ENCODE measurements at places on chromosomes 3 and 15.

DNA sequence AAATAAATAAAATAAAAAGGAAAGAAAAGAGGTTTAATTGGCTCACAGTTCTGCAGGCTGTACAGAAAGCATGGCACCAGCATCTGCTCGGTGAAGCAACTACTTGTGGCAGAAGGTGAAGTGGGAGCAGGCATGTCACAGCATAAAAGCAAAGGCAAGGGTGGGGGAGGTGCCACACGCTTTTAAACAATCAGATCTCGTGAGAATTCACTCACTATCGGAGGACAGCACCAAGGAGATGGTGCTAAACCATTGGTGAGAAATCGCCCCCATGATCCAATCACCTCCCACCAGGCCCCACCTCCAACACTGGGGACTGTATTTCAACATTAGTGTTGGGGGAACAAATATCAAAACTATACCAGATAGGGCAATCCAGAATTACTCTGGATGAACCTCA is 15.3 kb downstream of the SCG3 start:
- DNase-seq = no peak

DNA sequence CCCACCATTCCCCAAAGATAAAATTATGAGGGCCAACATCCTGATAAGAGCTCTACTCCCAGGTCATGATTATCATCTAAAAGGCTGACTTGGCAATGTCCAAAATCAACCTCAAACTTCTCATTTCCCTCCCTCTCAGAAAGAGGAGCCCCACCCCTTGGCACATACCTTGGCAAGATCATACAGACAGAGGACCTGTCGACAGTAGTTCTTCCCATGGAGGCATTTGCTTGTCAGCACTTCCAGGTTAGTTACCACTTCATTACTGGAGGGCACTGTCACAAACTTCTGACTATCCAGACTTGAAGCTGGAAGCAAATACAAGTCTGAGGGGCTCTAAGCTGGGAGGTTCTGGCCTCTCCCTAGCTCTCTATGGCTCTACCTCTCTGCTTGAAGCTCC is 37.8 kb downstream of the EIF3J start:
- no peak for DNase-seq

DNA sequence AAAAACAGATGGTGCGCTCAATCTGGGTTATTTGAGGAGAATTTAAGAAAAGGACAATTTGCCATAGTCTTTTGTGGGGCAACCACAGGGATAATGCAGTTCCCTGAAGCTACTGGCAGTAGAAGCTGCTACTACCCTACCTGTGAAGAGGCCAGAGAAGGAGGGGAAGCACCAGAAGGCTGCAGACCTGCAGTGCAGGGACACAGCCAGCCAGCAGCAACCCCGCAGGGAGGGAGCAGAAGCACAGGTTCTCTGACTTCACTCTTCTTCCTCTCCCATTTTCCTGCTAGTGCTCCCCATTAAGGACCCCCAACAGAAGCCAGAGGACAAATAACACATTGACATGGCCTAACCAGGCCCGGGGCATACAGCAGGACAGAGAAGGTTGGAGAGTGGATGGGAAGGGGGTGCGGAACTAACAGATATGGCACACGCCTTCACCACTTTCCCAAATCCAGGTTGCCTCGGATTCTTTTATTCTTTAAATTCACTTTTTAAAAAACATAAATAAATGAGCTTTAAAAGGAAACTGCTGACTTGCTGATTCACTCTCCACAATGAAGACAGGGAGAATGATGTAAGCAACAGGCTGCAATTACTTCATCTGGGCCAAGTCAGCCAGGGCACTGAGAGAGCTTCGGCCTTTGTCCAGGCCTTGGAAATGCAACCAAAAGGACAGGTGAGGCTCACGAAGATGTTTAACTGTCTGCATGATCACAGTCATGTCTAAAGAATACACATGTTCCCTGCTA is 30.1 kb downstream of the POPDC2 start:
- DNase-seq = no peak

- DNase-seq = no peak
These were observed 364.5 kb upstream of the EPHA3 start for GRCh38 chr3:88742674-88743507.

- DNase-seq = no peak
These were observed 1051.8 kb upstream of the CFAP20DC start for GRCh38 chr3:60101621-60102020.

DNA sequence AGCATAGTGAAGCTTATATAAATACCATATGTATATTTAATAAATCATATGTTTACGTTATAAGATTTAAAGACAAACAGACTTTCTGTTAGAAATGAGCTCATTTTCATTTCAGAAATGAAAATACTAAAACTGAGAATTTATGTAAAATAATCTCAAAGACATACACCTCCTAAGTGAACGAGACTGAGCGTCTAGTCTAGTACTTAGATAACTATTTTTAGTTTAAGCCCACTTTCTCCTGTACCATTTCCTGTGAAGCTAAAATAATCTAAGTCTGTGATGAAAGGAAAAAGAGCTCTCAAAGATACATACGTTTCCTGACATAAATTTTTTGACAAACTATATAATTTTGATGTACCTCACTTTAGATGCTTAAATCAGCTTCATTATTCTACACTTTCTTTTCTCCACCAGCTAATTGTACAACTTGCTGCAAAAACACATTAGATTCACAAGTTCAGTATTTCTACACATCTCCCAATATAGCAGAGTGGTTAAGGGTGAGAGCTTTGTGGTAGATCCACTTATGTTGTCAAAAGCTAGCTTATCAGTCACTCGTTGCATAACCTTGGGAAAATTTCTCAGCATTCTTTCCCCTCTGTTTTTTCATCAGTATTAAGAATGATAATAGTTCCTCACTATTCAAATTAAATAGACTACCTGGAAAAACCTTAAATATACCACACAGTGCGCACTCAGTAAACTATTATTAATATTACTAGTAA is 703.0 kb downstream of the PLOD2 start:
- no peak for DNase-seq

- no peak for DNase-seq
These were observed 93.8 kb downstream of the DNASE1L3 start for GRCh38 chr3:58116985-58117384.

GRCh38 chr3:57943525-57944495 is 64.4 kb upstream of the FLNB start:
- DNase-seq = no peak

GRCh38 chr3:116877968-116878367 is 168.4 kb downstream of the TUSC7 start:
- DNase-seq = no peak

DNA sequence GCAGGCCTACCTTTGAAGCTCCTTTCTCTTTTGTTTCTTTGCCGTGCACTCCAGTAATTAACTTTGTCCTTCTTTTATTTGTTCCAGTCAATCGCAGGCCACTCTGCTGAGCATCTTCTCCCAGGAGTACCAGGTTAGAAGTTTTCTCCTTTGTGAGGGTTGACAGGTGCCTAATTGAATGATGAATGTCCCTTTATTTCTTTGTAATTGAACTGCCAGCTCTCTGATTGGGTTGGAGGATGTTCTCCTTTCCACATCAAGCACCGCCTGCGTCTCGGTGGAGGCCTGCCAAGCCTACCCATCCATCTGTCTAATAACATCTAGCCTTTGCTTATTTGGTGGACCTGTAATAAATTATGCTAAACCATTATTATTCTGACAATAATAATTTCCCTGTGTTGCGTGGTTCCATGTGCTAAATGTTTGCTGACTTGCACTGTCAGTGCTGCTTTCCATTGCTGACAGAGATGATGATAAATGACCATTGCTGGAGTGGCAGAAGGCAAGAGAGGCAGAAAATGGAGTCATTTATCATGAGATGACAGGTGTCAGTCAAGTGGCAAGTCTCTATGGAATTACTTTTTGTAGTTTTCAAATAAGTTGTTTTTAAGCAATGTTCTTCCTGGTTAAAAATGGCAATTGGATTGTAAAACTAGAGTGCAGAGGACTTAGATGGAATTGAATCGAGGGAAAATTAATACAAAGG is 64.9 kb downstream of the CDIN1 start:
- no peak for DNase-seq

DNA sequence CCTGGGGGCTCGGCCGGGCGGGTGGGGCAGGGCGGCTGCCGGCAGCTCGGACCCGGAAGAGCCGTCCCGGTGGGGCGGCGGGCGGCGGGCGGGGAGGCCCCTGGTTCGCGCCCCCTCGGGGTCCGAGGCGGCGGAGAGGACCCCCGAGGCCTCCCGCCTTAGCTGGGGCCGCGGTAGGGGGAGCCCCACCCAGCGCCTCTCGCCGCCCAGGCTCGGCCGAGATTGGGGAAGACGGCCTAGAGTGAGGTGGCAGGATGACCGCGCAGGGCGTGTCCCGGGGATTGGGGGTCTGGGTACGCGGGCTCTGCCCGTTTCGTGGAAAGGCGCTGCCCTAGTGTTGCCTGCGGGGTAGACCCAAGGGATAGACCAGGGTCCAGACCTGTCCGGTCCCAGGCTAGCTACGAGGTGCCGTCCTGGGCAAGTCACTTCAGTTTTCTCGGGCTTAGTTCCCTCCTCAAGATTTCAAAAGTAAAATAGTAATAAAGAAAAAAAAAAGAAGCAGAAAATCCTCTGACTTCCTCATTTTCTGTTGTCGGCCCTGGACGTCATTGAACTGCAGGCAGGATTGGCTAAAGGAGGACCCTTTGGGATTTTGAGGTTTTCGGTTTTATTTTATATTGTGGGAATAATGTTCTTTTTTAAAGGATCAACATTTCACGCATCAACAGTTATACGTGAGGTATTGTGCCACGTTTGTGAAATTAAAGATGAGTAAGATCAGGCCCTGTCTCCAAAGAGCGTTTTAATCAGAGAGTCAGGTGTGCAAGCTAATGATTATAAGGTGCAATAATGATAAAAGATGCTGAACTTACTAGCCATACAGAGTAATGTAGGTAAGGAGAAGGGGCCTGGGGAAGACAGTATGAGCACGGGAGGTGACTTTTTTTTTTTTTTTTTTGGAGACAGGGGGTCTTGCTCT is 679 bp downstream of the IQGAP1 start:
- DNase-seq = peak; percentile 64

GRCh38 chr3:65748326-65748725 is 290.4 kb downstream of the MAGI1 start:
- no peak for DNase-seq

GRCh38 chr3:171677706-171678105 is 132.6 kb downstream of the PLD1 start:
- DNase-seq = no peak

GRCh38 chr3:157220883-157221282 is 60.9 kb upstream of the CCNL1 start:
- no peak for DNase-seq

- DNase-seq = no peak
These were observed 207.7 kb upstream of the TRIM42 start for GRCh38 chr3:140470211-140470610.

DNA sequence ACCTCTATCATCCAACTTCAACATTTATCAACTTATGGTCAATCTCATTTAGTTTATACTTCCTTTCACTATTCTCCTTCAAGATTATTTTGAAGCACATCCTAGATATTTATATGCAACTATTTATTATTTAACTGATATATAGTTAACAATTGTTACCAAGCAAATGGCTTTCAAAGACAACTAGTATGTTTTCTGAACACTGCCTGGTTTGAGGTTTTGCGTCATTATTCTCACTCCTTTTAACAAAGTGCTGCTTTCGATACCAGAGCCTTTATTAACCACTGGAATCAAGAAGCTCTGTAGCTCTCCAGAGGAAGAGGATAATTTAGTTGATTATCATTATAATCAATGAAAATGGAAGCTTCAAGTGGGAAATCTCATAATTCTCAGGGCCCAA is 19.6 kb downstream of the ZIC1 start:
- DNase-seq = no peak

- DNase-seq = no peak
These were observed 46.1 kb upstream of the SEMA4B start for GRCh38 chr15:90154861-90155626.

GRCh38 chr3:54832876-54833275 is 95.0 kb downstream of the LRTM1 start:
- DNase-seq = no peak
